HCT116 (cell line): ENCODE measurements at places on chromosomes 12 and 14.

DNA sequence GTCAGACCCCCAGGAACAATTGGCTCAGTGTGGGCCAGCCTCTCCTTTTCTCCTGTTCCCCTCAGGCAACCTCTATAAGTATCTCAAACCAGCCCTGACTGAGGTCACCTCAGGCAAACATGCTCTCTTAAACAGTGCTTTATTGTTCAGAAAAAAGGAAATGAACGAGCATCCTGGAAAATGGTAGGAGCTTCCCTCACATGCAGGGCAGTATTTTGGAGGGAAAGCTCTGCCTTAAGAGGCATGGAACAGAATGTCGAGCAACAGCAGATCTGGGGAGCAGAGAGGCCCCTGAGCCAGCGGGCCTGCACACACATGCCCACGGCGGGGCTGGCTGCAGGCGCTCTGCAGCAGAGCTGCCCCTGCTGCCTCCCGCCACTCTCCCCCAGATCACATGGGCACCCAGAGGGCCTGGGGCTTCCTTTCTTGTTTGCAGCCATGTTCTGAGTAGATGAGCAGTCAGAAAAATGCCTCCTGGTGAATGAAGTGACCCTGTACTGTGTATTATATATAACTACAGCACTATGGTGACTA lies 42.0 kb downstream of the MOK start:
- no peaks in the 10 kb centered on the region for H3K36me3 ChIP-seq
- no peak overlapping the region for H3K4me3 ChIP-seq
- no peaks in the 10 kb centered on the region for H3K27me3 ChIP-seq
- no peak overlapping the region; the same call in 1 of the 2 replicates for H3K27ac ChIP-seq
- H3K4me1 ChIP-seq, result peaks cover 15% of the 10 kb centered on the region

DNA sequence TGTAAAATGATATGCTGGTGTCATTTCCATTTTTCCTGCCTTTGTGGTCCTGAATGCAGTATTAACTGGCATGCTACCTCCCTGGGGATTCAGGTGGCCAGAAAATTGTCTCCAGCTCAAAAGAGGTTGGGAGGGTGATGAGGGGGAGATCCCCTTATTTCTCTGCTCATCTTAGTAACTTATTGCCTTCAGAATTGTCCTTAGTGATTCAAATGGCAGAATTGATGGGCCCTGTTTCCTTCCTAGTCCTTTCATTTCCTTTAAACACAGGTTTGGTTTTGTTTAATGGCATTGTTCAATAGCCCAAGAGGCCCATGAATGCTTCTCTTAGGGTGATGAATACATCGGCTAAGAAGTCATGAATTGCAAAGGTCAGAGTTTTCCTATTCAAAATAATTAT lies 207.0 kb downstream of the SLC41A2 start:
- H3K4me3 ChIP-seq, result no peak overlapping the region
- H3K36me3 ChIP-seq, result no peaks in the 10 kb centered on the region
- peaks cover 9% of the 10 kb centered on the region for H3K4me1 ChIP-seq
- DNase-seq, result no peak

- no peak overlapping the region for H3K4me3 ChIP-seq
- no peaks in the 10 kb centered on the region for H3K27me3 ChIP-seq
- no peak for DNase-seq
- no peak overlapping the region for H3K27ac ChIP-seq
These were observed 71.0 kb downstream of the ZNF664 start for GRCh38 chr12:124044021-124044420.

- no peak overlapping the region for H3K4me3 ChIP-seq
- H3K27me3 ChIP-seq, result no peaks in the 10 kb centered on the region
- no peaks in the 10 kb centered on the region for H3K36me3 ChIP-seq
- H3K4me1 ChIP-seq, result no peaks in the 10 kb centered on the region
- no peak overlapping the region for H3K27ac ChIP-seq
- DNase-seq, result no peak
These were observed 390.6 kb downstream of the PRKD1 start for GRCh38 chr14:29536886-29537511.

DNA sequence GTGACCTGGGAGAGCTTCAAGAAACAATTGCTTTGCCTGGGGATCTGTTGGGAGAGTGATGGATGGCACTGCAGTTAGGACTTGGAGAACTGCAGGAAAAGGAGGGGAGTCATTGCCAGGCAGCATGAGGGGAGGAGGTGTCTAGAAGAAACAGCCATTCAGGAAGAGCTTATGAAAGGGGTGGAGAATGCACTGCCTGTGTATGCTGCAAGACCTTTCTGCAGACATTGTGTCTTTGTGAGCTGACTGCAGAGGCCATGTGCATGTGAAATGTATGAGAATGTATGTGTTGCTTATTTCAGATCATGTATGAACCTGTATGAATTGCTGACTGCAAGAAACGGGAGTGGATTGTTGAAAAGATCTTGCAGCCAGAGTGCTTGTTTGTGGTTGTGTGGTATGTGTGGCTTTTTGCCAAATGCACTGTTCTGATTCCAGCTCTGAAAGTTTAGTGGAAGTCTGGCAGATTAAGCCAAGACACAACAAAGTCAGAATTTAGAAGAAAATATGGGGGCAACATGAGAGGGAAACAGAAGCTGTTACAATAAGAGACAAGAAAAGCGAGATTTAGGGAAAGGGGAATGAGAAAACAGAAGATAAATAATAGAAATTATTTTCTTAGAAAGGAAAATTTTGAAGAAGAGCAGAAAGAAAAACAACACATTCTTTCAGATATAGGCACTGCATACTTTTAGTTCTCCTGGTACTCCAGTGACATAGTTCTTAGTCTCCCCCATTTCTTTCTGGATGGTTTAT lies 9.8 kb upstream of the RIMKLB start:
- no peak overlapping the region for H3K4me3 ChIP-seq
- no peak overlapping the region for H3K27ac ChIP-seq
- DNase-seq, result peak; percentile 27
- H3K27me3 ChIP-seq, result 0 out of 2 replicates have a peak, but pooled peaks cover 12% of the 10 kb centered on the region
- H3K36me3 ChIP-seq, result no peaks in the 10 kb centered on the region

DNA sequence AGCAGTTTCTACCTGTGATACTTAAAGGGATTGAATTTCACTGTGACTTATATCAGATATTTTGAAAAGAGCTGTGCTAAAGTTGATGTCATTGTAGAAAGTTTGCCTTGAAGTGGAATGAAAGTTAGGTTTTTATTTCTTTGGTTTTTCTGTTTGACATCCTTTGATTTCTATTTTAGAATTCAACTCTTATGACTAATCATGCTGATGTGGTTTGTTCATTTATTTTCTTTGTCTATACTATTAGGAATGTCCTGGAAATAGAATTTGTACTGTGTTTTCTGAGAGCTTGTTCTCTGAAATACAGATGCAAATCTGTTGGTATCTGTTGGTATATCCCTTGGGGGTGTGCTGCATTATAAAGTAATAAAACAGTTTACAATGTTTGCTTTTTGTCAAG lies 3.3 kb downstream of the CNOT2 start:
- H3K4me1 ChIP-seq, result peaks cover 16% of the 10 kb centered on the region
- no peak overlapping the region for H3K27ac ChIP-seq
- H3K4me3 ChIP-seq, result no peak overlapping the region

DNA sequence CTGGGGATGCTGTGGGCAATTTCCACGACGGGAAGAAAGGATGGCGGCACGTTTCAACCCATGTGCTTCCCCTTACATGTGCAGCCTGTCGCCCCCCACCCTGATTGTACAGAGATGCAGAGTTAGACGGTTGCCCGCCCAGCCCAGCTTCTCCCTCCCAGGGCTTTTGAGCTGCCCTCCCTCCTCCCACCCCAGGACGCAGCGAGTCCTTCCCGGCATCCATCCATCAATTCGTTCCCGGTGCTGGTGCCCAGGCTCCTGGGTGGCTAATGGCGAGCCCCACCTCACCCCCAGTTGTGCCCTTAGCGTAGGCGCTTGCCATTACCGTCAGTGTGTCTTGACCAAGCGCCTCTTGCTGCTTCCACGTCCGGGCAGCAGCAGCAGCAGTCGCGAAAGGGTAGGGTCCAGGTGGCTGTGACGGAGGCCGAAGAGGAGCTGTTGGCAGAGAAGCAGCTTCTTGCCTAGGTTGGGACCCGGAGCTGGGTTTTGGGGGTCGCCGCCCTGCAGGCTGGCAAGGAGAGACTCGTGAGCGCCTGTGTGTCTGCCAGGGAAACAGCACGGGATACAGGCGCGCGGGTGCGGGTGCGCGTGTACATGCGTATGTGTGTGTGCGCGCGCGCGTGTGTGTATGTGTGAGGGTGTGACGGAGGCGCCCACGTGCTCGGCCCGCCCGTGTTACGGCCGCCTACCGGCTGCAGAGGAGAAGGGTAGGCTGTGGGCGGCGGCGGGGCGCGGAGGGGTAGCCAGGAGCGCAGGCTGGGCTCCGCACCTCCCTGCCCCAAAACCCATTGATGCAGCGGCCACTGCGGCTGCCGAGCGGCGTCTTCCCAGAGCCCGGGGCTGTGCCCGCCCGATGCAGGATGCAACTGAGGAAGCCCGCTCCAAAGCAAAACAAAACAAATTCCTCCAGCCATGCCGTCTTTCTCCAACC lies at the start of gene SLC6A15:
TSS of gene SLC6A15 (minus strand) at position 602 of the 931 bp plus-strand sequence. CDS start 20,679 bp downstream, outside the sequence.
- H3K27me3 ChIP-seq, result no peaks in the 10 kb centered on the region
- H3K4me3 ChIP-seq, result no peak within 1 kb of the TSS
- no peaks in the 10 kb centered on the region for H3K36me3 ChIP-seq
- no peaks in the 10 kb centered on the region for H3K4me1 ChIP-seq
- DNase-seq, result no peak
